Activated CD4-positive, alpha-beta T cell treated with anti-CD3 and anti-CD28 coated beads, Interleukin-2, amount 10 ng/mL, durations not matched to agents 24 days and 14 days (primary cell): ENCODE measurements at places on chromosomes 1 and 21. TPM values are rescaled to one million over a fixed set of nuclear protein-coding genes. Genes with fewer than 3 reads are reported as not detected.

DNA sequence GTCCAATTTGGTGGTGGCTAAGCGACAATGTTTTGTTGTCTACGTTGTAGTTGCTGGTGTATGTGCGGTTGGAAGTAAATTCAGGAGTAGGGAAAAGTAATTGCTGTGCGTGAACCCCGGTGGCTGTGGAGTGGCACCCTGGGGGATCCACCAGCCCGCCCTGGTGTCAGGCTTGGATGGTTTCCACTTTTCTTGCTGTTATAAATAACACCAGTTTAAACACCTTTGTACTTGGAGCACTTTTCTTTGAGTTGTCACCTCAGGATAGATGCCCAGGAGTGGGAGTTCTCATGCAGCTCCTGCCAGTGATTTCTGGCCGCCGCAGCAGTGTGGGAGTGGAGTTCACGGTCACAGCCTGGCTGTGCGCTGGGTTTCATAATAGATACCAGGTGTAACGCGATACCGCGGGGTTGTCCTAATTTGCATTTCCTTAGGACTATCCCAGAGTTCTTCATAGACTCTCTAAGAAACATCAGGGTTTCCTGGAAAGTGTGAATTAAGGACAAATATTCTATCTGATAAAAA lies 12.8 kb upstream of the TMEM200B start:
- no peak overlapping the region for H3K4me3 ChIP-seq
- peaks cover 2% of the 10 kb centered on the region for H3K4me1 ChIP-seq
- no peak for DNase-seq
- H3K27me3 ChIP-seq: peaks cover 6% of the 10 kb centered on the region
- H3K27ac ChIP-seq: no peak overlapping the region

The SWT1 gene
- total RNA-seq: 1.4 and 1.8 TPM in 2 replicates

DNA sequence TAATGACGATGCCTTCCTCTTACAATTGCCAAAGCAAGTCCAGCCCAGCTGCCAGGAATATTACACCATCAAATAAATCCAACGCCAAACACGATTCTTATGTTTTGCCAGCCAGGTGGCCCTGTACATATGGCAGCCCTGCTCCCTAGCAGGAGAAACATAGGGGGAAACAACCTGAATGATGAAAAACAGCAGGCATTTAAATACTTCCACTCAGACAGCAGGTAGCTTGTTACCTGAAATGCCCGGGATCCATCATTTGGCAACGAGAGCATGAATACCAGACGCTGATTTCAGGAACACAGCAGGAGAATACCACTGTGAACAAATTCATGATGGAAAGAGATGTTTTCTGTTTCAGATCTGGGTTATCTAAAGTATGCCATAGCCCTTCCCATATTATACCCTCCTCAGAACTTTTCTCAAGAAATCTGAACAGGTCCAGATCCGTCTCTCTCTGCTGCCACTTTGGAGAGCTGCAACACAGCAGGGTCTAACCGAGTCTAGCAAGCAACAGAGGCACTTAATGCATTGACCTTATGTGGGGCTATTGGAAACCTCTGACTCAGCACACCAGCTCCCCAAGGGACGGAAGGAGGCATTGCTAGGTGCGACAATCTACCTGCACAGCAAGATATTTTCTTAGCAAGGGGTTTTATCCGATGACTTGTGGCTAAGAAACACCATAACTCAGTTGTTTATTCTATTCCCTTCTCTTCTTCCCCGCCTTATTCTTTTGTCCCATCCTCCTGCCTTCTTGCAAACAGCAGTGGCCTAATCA lies 166.3 kb downstream of the BARHL2 start:
- H3K27me3 ChIP-seq: peaks cover 7% of the 10 kb centered on the region
- H3K27ac ChIP-seq: no peak overlapping the region
- H3K36me3 ChIP-seq: no peaks in the 10 kb centered on the region
- no peak overlapping the region for H3K4me3 ChIP-seq
- H3K4me1 ChIP-seq: no peaks in the 10 kb centered on the region

- H3K4me1 ChIP-seq: peaks cover 64% of the 10 kb centered on the region
- peaks cover 25% of the 10 kb centered on the region for H3K36me3 ChIP-seq
- H3K27me3 ChIP-seq: no peaks in the 10 kb centered on the region
- DNase-seq: peak; percentile 89
Measured at GRCh38 chr1:9239622-9240401, 5.2 kb downstream of the H6PD start.

The ASAP3 gene
- 0.40 and 0.63 TPM in 2 replicates for total RNA-seq

DNA sequence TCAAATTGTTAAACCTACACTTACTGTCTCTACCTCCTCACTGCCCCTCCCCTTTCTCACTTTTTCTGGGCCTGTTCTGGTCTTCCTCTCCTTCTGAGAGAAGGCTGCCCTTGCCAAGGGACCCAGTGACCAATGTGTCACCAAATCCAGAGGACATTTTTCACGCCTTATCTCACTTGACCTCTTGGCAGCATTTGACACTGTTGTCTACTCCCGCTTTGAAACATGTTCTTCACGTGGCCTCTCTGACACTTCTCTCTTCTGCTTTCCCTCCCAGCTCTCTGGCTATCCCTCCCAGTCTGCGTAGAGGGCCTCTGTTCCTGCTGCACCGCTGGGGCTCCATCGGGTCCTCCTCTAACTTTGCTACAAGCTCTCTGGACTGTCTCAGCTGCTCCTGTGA lies 25.3 kb downstream of the KCNQ4 start:
- peak overlapping the region; percentile 68 for H3K27ac ChIP-seq
- no peak for DNase-seq
- H3K36me3 ChIP-seq: no peaks in the 10 kb centered on the region
- peaks cover 21% of the 10 kb centered on the region for H3K4me1 ChIP-seq
- peaks cover 10% of the 10 kb centered on the region for H3K27me3 ChIP-seq
- no peak overlapping the region for H3K4me3 ChIP-seq

The MMEL1 gene
- total RNA-seq: 0.54 and 0.83 TPM in 2 replicates

The MYOG gene
- not detected in 2 replicates for total RNA-seq

DNA sequence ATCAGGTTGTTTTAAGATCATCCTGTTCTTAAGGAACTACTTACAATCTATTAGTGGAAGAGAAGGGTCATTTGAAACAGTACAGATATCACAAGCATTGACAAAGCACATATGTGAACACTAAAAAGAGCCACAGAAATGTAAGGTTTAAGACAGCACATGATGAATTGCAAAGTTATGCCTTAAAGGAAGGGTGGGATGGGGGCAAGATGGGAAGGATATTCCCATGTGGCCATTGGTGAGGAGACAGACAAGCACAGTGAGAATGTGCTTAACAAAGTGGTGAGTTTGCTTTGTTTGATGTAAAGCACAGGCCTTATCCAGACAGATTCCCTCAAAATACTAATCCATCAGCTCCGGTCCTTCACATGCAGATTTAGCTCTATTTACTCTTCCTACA lies 151.6 kb upstream of the IVNS1ABP start:
- H3K4me3 ChIP-seq: no peak overlapping the region
- DNase-seq: no peak
- H3K27me3 ChIP-seq: no peaks in the 10 kb centered on the region
- H3K27ac ChIP-seq: no peak overlapping the region

GRCh38 chr1:156366378-156367166 lies 2.4 kb upstream of the RHBG start:
- no peaks in the 10 kb centered on the region for H3K36me3 ChIP-seq
- peaks cover 4% of the 10 kb centered on the region for H3K4me1 ChIP-seq
- no peak overlapping the region for H3K4me3 ChIP-seq

The NECTIN4 gene
- 0.05 TPM in 1 of 2 replicates, not detected in the other for total RNA-seq

DNA sequence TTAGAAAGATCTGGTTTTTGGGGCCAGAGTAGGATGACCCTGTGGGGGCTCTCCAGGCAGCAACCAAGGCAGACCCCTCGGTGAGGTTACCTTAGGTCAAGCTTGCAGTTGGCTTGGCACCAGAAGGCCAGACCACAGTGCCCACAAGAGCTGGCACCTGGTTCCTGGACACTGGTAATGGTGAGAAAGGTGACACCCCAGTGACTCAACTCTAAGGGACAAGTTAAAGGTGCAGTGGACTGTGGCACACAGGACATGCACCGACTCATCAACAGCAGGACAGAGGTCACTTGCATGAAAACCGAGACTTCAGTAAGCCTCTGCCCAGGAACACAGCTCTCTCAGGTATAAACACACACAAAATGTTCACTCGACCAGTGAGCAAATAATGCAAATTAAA lies 6.7 kb downstream of the LRRC38 start:
- H3K4me3 ChIP-seq: no peak overlapping the region
- H3K4me1 ChIP-seq: no peaks in the 10 kb centered on the region
- H3K27me3 ChIP-seq: peaks cover 2% of the 10 kb centered on the region
- H3K27ac ChIP-seq: no peak overlapping the region
- no peak for DNase-seq

The CELA2B gene
- not detected in 2 replicates for total RNA-seq

DNA sequence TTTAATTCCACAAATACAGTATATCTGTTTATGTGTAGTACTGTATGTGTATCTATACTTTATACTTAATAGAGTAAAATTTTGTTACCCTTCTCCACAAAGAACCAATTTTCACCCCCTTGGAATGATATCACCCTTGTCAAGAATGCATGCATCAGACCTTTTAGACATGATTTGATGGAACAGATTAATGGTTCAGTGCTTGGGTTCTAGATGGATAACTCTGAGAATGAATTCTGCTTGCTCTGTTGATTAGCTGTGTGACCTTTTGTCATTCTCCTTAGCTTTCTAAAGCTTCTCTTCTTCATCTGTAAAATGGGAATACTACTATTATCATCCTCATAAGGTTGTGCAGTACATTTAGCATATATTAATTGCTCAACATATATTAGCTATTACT lies 105.1 kb downstream of the NEK7 start:
- no peak overlapping the region for H3K4me3 ChIP-seq
- no peaks in the 10 kb centered on the region for H3K27me3 ChIP-seq
- no peak overlapping the region for H3K27ac ChIP-seq
- DNase-seq: no peak
- peaks cover 27% of the 10 kb centered on the region for H3K4me1 ChIP-seq

GRCh38 chr21:23398726-23399125 lies 2208.6 kb downstream of the MRPL39 start:
- no peaks in the 10 kb centered on the region for H3K36me3 ChIP-seq
- no peak for DNase-seq
- H3K27ac ChIP-seq: no peak overlapping the region
- no peaks in the 10 kb centered on the region for H3K4me1 ChIP-seq
- H3K27me3 ChIP-seq: no peaks in the 10 kb centered on the region

DNA sequence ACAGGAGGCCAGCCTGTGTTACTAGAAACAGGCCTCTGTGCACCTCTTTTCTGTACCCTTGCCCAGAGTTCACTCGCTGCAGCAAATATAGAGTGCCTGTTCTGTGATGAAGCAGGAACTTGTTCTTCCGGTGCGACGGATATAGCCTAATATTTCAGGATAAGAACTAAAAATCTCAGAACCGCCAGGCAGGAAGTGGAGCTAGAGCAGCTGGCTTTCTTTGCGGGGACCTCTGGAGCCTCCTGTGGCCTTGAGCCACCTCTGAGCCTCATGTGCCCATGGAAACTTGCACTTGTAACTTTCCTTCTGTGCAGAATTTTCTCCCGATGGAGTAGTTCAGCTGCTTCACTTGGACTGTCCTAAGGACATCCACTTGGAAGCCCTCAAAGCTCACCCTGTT lies 44.5 kb upstream of the VAMP3 start:
- no peak overlapping the region for H3K27ac ChIP-seq
- H3K4me3 ChIP-seq: no peak overlapping the region
- no peaks in the 10 kb centered on the region for H3K36me3 ChIP-seq

The TLCD4 gene
- not detected in 2 replicates for total RNA-seq

DNA sequence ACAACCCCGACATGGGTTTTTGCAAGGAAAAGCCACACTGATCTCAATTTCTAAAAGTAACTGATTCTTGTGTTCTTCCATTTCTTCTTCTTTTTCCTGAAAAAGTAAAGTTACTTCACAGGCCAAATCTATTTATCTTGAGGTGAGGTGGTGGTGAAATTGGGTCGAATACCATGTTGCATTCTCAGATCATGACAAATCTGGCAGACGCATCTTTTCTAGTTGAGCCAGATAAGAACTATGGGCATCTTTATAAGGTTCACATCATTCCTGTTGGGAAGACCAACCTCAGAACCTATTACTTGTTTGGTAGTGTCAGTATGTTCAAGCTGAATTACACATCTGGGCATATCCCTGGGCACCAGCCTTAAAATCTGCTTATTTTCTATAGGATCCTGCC lies 78.6 kb upstream of the USP25 start:
- H3K4me1 ChIP-seq: no peaks in the 10 kb centered on the region
- H3K4me3 ChIP-seq: no peak overlapping the region
- H3K36me3 ChIP-seq: no peaks in the 10 kb centered on the region

DNA sequence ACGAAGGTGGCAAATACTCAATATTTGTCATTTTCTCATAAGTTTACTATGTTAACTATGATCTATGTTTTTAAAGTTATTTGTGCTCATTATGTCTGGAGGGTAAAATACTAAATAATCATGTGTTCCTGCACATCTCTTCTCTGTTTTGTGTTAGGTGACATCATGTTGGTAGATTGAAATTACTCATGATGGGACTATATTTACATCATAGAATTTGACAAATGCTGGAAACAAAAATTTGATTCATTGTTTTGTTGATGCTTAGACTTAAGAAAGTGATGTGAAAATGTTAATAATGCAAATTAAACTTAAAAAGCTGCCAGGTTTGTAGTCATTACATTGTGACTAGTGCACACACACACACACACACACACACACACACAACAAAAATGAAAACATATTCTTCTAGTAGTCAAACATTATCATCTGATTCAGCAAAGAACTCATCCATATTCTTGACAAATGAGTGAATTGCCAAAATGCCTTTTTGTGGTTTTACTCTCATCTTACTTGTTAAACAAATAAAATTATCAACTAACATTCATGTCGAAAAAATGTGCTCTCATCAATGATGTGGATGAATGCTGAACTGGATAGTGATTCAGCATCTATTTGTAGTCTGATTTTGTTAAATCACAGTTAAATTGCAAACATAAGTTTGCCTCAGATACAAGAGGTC lies 870.7 kb downstream of the BRINP3 start:
- H3K27me3 ChIP-seq: no peaks in the 10 kb centered on the region
- no peak for DNase-seq
- no peak overlapping the region for H3K27ac ChIP-seq
- no peak overlapping the region for H3K4me3 ChIP-seq
- H3K4me1 ChIP-seq: no peaks in the 10 kb centered on the region
- H3K36me3 ChIP-seq: no peaks in the 10 kb centered on the region

GRCh38 chr1:9561429-9561828 lies 22.2 kb downstream of the SLC25A33 start:
- H3K4me3 ChIP-seq: no peak overlapping the region
- no peak for DNase-seq
- H3K4me1 ChIP-seq: peaks cover 22% of the 10 kb centered on the region
- no peak overlapping the region for H3K27ac ChIP-seq
- H3K36me3 ChIP-seq: peaks cover 34% of the 10 kb centered on the region

The CNKSR1 gene
- 4.0 and 6.2 TPM in 2 replicates for total RNA-seq

DNA sequence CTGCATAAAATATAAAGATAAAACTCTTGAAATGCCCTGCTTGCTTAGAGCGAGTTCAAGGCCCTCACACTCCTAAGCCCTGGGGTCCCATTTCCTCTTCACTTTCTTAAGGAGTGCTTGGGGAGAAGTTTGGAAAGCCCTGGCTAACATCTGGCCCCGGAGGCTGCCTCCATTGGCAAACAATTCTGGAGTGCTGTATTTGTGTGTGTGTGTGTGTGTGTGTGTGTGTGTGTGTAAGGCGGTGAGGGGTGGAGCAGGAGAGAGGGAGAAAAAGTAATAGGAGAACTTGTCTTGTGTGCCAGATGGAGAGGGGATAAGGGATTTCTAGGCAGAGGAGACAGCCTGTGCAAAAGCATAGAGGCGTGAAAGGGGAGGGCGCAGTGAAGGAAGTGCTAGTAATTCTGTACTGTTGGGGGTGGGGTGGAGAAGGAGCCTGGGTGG lies 578 bp upstream of the TRIM62 start:
- no peaks in the 10 kb centered on the region for H3K36me3 ChIP-seq
- H3K4me1 ChIP-seq: peaks cover 24% of the 10 kb centered on the region
- H3K27me3 ChIP-seq: peaks cover 36% of the 10 kb centered on the region
- DNase-seq: no peak
- H3K4me3 ChIP-seq: peak overlapping the region; percentile 39

- no peak overlapping the region for H3K4me3 ChIP-seq
- H3K27ac ChIP-seq: no peak overlapping the region
- no peaks in the 10 kb centered on the region for H3K36me3 ChIP-seq
- DNase-seq: no peak
- H3K27me3 ChIP-seq: no peaks in the 10 kb centered on the region
Measured at GRCh38 chr1:219076326-219076937, 97.2 kb upstream of the LYPLAL1 start.
